ENCODE measurements at places on chromosomes 12 and 14.
A peak's percentile ranks its signal among the peaks of the same experiment; 100 is the strongest.

DNA sequence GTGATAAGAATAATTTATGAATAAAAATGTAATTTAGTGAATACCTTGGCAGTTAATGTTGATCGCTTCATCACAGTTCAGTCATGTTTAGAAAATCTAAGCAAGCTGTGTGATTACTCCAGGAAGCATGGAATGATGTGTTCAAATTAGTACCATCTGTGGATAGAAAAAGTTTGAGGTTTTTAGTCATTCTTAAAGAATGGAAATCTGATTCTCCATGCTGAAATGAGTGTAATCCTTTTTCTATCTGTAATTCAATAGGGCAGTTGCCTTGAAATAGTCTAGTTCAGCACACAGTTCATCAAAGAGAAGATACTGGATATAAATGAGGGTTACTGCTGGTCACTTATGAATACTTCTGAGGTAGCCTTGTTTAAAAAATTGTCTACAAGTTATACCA, 127.2 kb upstream of the MYF6 start:
- DNase-seq = no peak

- DNase-seq = peak; percentile 50
These were observed 12.3 kb downstream of the CCDC88C start for GRCh38 chr14:91405241-91405721.

- DNase-seq = no peak
These were observed 128.6 kb upstream of the CRY1 start for GRCh38 chr12:107221913-107222312.

DNA sequence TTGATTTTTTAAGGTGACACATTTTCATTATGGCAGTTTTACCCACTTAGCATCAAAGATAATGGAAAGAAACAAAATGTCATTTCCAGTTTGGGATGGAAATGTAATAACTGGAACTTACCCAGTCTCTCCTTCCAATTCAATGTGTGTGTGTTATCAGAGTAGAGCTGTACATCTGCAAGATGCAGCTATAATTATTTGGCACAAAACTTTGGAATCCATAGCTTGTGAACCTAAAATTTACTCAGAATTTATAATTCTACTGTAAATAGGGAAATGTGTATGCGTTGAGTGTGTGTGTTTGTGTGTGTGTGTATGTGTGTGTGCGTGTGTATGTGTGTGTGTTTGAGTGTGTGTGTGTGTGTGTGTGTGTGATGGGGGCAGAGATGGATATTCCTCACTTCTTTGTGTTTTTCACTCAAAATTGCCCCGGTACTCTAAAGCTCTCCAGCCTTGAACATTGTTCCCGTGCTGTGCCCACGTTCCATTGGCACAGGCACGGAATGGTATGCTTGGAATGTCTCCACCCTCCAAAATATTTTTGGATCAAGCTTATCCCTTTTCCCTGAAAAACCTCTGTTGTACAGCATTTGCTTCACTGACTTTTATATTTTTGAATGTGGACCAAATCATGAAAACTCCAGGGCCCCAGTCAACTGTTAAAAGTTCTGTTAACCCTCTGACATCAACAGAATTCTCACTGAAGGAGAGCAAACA, 150.2 kb upstream of the BMP4 start:
- DNase-seq = no peak

DNA sequence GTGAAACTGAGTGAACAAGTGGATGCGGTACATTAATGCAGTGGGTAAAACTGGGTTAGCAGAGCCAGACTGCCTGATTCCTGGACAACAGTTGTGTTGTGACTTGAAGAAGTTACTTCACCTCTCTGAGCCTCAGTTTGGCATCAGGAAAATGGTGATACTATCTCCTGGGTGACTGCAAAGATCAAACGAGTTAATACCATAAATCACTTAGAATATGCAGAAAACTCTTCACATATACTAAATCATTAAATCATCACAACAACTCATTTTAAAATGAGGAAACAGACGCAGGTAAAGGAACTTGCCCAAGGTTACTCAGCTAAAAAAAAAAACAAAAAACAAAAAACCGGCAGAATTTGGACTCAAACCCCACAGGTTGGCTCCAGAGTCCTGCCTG, 811 bp downstream of the MTERF2 start:
- no peak for DNase-seq

DNA sequence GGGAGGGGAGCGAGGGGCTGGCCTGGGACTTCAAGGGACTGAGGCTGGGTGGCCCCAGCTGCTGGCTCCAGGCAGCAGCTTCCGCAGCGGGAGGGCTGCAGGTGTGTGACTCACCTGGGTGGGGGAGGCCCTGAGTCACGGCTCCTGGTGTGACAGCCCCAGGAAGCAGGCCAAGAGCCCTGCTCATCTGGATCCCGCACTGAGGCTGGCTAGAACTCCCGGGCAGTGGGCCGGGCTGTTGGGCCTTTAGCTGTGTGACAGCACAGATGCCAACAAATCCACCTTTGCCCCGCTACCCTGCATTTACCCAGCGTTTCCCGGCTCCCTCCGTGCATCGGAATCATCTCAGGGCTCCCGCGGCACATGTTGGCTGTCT, 180.0 kb upstream of the PRMT8 start:
- DNase-seq = no peak

DNA sequence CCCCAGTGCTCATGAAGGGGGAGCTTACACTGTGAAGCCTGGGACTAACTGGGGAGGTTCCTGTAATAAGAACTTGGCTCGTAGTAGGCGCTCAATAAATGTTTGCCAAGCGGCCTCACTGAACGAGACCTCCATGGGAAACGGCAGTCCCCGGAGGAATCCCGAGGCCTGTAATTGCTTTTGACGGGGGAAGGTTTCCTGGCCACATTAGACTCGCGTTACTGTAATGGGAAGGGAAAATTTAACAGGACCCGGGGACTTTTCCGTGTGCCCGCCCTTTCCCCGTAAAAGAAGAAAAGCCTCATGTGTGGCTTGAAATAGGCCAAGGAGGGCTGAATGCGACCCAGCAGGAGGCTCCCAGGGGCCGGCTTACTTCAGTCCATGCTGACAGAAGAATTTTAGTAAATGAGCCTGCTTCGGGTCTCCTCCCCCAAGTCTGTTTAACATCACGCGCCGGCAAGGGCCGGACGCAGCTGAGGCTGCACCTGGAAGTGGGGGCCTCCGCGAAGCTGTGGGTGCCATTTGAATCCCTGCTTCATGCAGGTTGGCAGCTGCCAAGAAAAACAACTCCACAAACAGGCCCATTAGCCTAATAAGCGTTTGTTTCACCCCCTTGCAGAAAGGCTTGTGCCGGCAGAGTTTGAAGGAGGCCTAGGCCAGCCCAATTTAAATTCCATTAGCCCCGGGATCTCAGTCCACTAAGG, 39.8 kb upstream of the PWP1 start:
- DNase-seq = no peak

GRCh38 chr14:72448212-72448611, 445.7 kb downstream of the DPF3 start:
- DNase-seq = no peak

GRCh38 chr12:65943388-65944137, 119.3 kb downstream of the HMGA2 start:
- DNase-seq = no peak

DNA sequence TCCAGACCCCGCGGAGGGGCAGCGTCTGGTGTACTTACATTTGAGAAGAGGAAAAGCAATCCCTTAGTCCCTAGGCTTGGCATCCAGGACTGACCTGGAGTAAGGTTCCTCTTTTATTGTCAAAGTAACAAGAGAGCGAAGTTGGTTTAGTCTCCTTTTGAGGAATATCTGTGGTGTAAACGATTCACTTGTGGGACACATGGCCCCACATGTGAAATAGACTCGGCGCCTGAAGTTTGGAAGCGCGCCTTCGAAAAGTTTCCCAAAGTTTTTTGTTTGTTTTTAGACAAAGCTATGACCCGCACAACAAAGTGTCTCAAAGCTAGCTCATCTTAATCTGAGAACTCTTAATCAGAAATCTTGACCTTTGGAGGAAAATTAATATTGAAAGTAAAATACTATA, 744 bp downstream of the STYX start:
- no peak for DNase-seq

- no peak for DNase-seq
These were observed 4.8 kb downstream of the ARHGAP9 start for GRCh38 chr12:57474862-57475261.

DNA sequence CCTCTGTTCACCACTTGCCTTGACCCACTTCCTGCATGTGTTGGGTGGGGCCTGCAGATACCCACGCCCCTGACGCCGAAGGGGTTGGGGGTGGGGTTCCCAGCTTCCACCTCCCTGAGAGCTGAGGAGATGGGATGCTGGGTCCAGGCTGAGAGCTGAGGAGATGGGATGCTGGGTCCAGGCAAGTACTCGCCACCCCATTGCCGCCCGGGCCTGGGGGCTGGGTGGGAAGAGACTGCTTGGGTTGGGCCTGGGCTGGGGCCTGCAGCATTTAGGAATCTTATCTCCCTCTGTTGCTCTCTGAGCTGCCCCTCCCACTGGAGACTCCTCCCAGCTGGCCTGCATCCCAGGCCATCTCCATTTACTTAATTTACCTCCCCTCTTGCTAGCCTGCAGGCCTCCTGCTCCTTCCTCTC, 17.4 kb downstream of the TEAD4 start:
- no peak for DNase-seq

- peak; percentile 63 for DNase-seq
These were observed at the start of gene PLEKHA5 for GRCh38 chr12:19129486-19130223. Gene PLEKHA5 (plus strand): TSS chr12:19129733. CDS start chr12:19129800, 67 bp downstream.

- no peak for DNase-seq
These were observed 107.0 kb downstream of the ETV6 start for GRCh38 chr12:11756523-11756922.

DNA sequence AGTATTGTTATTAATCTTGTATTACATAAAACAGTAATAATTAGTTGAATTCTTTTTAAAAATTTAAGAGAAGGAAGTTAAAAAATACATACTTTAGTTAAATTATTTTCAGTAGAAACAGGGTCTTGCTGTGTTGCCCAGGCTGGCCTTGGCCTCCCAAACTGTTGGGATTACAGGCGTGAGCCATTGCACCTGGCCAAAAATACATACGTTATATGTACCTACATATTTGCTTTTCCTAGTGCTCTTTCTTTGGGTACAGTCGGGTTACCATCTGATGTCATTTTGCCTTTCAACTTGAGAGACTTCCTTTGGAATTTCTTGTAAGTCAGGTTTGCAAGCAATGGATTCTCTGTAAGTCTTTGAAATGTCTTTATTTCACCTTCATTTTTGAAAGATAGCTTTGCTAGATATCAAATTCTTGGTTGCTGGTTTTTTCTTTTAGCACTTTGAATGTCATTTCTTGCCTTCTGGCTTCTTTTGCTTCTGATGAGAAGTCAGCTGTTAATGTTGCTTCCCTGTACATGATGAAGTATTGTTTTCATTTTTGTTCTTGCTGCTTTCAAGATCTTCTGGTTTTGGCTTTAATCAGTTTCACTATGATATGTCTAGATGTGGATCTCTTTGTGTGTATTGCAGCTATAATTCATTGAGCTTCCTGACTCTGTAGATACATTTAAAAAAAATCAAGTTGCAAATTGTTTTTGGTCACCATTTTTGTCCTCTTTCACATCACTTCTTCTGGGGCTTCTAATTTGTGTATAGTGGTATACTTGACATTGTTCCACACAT, 84.4 kb downstream of the SPATS2 start:
- no peak for DNase-seq

DNA sequence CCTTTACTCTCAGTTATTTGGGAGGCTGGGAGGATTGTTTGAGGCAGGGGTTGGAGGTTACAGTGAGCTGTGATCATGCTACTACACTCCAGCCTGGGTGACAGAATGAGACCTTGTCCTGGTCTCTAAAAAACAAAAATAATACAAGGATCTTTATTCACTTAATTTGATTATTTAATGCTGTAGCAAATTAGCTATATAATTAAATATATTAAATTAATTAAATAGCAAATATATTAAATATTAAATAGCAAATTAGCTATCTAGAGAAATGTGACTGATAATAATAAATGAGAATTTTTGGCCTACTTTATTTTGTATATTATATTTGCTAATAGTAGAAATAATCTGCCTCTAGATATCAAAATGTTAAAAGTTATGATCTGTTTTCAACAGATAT, 298.8 kb upstream of the NAV3 start:
- no peak for DNase-seq

GRCh38 chr12:20438299-20438779, 70.0 kb downstream of the PDE3A start:
- no peak for DNase-seq

All from activated CD4-positive, alpha-beta memory T cell treated with anti-CD3 and anti-CD28 coated beads, Interleukin-2, amount 10 ng/mL, durations not matched to agents 7 days and 5 days (primary cell).